ENCODE measurements at places on chromosomes 2 and 18. TPM values are rescaled to one million over a fixed set of nuclear protein-coding genes. Genes with fewer than 3 reads are reported as not detected.

DNA sequence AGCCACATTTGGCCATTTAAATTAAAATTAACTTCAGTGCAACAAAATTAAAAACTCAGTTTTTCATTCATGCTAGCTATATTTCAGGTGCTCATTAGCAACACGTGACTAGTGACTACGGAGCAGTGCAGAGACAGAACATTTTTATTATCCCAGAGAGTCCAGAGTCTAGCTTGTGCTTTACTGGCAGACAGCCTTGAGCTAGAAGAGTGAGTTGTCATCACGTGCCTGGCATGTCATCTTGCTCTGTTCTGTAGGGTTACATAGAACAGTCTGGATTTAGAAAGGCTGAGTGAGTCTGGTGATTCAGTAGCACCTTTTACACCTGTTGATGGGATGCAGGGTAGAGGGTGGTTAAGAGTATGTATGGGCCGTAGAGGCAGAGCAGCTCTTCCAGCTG is 136.9 kb upstream of the IL1R2 start:
- DNase-seq: no peak

BCL11A gene
- 0.15 TPM for total RNA-seq

GRCh38 chr2:171889808-171890207 is 4.2 kb downstream of the SLC25A12 start:
- no peak for DNase-seq

DNA sequence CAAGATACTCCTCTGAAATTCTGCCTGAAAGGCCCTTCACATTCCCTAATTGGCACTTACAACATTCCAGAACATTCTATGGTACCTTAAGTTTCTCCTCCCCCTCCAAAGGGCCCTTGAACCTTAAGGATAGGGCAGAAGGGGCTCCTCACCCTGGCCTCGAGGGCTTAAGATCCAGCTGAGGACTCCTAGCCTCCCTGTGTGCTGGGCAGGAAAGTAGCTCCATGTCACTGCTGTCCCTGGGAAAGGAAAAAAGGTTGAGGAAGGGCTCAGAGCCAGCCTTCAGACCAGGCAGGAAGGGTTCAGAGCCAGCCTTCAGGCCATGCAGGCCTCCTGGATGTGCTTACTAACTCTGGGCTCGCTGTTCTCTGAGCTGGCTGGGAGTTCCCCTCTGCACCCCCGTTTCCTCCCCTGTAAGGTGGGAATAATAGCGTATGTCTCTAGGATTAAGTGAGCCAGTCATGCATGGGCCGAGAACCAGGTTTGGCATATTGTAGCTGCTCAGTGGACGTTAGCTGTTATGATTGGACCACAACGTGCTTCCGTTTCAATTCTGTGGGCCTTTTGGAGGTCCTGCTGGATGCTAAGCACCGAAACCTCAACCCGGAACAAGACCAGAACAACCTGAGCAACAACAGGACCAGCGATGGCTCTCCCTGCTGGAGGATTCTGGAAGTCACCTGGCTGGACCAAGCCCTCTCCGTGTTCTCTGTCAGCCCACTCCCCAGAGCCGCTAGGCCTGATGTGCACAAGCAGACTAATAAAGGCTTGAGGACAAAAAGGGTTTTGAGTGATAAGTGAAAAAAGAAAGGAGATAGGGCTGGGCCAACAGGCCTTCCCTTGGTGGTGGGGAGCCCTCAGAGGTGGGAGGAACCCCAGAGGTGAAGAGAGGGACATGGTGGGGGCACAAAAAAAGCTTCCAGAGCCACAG is 1.0 kb upstream of the B3GNT7 start:
- DNase-seq: no peak

GRCh38 chr18:27762054-27762453 is 414.9 kb downstream of the CDH2 start:
- no peak for DNase-seq

GRCh38 chr18:38368246-38368645 is 802.6 kb upstream of the CELF4 start:
- no peak for DNase-seq

SKA1 gene
- total RNA-seq: 26.5 TPM

- no peak for DNase-seq
Observed at GRCh38 chr2:212154477-212154878, 384.1 kb downstream of the ERBB4 start.

KRTCAP3 gene
- total RNA-seq: 5.4 TPM

- no peak for DNase-seq
Observed at GRCh38 chr2:100616841-100617390, 54.1 kb downstream of the PDCL3 start.

- DNase-seq: no peak
Observed at GRCh38 chr18:60861575-60861974, 471.7 kb upstream of the CDH20 start.

DNAJC10 gene
- 78.4 TPM for total RNA-seq

- no peak for DNase-seq
Observed at GRCh38 chr2:119711352-119711751, 32.4 kb downstream of the TMEM177 start.

CMPK2 gene
- 1.1 TPM for total RNA-seq

DNA sequence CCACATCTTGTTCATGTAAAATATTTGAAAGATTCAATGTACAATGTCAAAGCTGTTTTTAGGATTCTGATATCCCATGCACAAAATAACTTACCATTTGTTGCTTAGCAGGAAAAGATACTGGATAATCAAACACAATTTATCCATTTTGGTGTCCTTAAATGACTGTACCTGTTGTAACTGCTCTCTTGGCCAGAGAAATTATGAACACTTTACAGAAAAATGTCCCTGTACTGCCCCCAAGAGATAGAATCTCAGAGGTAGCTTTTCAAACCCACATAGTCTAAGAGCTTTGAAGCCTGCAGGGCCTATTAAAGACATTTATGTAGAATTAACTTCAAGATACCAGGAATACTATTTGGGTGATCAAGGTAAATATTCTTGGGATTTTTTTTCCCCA is 12.2 kb upstream of the ME2 start:
- DNase-seq: no peak

DNA sequence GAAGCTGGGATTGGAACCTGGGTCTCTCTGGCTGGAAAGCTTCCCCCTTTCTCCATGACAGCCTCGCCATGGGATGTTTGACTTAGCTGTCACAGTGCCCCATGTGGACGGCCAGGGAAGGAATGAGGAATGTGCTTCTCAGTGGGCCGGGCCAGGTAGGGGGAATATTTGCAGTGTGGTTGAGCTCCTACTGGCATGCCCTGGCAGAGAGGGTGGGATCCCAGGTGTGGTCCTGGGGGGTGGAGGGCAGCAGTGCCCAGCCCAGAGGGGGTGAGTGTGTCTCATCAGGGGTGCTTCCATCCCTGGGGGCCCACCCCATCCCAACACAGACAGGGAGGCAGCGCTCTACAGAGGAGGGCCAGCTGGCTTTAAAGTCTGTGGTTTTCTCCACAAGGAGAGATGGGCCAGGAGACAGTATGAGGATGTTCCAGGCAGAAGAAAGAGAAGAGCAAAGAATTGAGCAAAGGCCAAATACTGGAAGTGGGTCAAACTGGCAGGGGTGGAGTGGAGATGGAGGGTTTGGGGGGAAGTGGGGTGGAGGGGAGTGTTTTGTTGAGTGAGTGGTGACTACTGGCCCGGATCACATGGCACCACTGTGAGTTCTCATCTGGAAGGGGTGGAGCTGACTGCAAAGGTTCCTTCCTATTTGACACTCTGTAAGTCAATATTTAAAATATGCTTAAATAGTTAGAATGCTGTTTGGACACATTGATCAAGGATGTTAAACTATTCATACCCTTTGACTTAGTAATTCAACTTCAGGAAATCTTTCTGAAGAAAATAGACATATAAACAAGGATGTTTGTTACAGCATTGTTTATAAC is 94.0 kb downstream of the MYCN start:
- no peak for DNase-seq

DNA sequence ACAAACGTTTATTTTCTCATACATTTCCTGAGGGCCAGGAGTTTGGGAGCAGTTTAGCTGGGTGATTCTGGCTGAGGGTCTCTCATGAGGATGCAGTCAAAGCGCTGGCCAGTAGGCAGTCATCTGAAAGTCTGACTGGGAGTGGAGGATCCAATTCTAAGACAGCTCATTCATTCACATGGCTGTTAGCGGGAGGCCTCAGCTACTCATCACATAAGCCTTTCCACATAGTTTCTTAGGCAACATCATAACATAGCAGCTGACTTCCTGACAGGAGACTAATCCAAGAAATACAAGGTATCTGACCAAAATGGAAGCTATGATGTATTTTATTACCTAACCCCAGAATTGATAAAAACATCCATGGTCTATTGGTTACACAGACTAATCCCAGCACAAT is 2.9 kb upstream of the MRPL44 start:
- no peak for DNase-seq

DNA sequence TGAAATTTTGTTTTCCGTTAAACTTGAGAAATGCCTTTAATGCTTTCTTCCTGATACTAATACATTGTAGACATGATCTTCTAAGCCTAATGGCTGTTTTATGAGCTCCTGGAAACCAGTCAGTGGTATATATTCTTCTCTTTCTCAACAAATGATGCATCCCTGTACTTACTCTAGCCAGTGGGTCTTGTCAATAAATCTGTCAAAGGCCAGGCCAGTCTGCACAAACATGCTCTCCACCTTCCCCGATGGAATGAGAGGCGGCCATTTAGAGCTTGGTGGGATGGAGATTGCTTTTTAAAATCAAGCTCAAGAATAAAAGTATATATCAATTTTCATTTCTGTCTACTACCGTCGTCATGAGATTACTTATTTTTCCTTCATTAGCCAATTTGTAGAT is 140.1 kb downstream of the LYPD6B start:
- no peak for DNase-seq

WNT10A gene
- 1.0 TPM for total RNA-seq

GRCh38 chr2:86027922-86028765 is 77.5 kb downstream of the POLR1A start:
- DNase-seq: no peak

FTCDNL1 gene
- 5.2 TPM for total RNA-seq

- no peak for DNase-seq
Observed at GRCh38 chr2:129379411-129379810, 600.1 kb upstream of the RAB6C start.

DNA sequence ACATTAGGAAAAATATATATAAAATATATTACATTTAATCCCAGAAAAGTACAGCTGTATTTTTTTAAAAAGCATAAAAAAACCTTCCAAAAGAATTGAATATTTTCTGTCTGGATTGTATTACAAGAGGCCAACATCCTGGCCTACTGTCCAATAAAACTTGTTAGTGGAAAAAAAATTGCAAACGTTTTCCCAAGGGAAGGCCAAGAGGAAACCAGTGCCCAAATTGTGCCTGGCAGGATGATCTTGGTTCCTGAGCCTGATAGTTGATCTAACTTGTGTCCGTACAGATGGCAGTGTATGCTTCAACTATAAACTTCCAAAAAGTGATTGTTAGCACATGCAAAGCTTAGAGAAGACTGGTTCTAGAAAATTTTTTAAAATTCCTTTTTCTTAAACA is 90.6 kb upstream of the LPIN2 start:
- DNase-seq: no peak

DNA sequence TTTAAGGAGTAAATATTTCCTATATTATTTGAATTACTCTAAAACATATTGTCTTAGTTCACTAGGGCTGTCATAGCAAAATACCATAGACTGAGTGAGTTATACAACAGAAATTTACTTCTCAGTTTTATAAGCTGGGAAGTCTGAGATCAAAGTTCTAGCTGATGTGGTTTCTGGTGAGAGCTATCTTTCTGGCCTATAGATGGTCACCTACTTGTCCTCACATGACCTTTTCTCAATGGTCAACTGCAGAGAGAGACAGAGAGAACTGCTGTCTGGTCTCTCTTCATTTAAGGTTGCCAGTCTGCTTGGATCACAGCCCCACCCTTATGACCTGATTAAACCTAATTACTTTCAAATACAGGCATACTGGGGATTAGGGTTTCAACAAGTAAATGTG is 490.9 kb downstream of the FBXO15 start:
- DNase-seq: no peak

DNA sequence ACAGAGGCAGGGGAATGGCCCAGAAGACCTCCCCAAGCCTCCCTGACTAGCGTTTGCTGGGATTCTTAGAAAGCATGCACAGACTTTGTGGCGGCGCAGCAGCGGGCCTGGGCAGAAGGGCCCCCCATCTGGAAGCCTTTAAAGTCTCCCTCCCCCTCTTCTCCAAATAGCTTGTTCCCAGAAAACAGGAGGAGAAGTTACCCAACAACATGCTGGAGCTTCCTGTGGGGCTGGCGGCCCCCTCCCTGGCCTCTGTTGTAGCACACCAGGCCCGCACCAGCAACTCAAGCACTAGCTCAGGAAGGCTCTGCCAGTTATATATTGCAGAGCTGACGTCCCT is 334.8 kb downstream of the DYSF start:
- no peak for DNase-seq

- no peak for DNase-seq
Observed at GRCh38 chr2:10217489-10218435, 84.9 kb upstream of the HPCAL1 start.

GRCh38 chr2:181697571-181697970 is 17.3 kb upstream of the NEUROD1 start:
- no peak for DNase-seq

DNA sequence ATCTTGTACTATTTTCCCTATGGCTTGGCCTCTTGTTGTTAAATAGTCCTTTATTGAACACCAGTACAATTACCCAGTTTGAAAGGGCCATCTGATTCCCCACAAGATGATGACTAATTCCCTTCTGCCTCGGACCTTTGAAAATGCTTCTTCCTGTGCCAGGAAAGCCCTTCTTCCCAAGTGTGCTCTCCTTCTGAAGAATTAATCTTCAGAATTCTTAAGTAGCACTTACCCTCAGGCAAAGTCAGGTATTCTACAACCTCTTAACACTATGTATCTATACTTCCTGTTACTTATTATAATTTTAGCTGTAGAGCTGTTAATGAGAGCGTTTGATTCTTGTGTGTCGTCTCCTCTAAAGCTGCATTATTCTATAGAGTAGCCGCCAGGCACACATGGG is 28.6 kb upstream of the MEX3C start:
- DNase-seq: no peak

- no peak for DNase-seq
Observed at GRCh38 chr2:175463589-175464310, 282.2 kb upstream of the ATP5MC3 start.

DNA sequence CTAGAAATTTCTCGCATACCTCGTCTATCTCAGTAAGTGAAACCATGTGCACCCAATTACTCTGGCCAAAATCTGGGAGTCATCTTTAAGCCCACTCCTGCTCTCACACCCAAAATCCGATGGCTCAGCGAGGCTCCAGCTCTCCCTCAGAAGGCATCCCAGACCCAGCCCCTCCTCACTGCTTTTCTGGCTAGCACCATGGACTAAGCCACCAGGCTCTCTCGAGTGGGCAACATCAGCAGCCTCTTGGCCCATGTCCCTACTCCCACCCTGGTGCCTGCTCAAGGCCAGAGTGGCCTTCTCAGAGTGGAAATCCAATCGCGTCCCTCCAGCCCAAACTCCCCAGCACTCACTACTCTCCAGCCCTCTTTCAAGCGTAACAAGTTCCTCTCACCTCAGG is 27.2 kb downstream of the TNS1 start:
- DNase-seq: no peak

- no peak for DNase-seq
Observed at GRCh38 chr2:39020383-39020782, 100.5 kb downstream of the SOS1 start.

GRCh38 chr2:231648579-231649174 is 56.0 kb downstream of the TEX44 start:
- peak; percentile 35 for DNase-seq
